ENCODE measurements at places on chromosomes 13 and 19.

GRCh38 chr13:42102961-42103865, 54.8 kb downstream of the DGKH start:
- DNase-seq, result peak; percentile 73

GRCh38 chr13:21395953-21396352, 63.1 kb downstream of the ZDHHC20 start:
- DNase-seq, result no peak

GRCh38 chr19:17576758-17577456, 21.5 kb downstream of the COLGALT1 start:
- DNase-seq, result no peak

- DNase-seq, result peak; percentile 60
Measured at GRCh38 chr13:32471187-32471922, 43.4 kb upstream of the N4BP2L1 start.

DNA sequence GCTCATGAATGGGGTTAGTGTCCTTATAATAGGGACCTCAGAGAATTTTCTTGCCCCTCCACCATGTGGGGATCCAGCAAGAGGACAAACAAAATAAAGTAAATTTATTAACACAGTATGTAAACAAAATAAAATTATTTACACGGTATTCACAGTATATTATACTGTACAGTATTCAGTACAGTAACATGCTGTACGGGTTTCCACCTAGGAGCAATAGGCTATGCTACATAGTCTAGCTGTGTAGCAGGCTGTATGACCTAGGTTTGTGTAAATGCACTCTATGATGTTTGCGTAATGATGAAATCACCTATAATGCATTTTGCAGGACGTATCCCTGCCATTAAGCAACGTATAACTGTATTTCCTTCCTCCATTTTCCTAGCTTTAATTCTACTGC, 11.8 kb upstream of the DIAPH3 start:
- DNase-seq, result no peak

- no peak for DNase-seq
Measured at GRCh38 chr13:42255886-42256285, 16.1 kb upstream of the AKAP11 start.

DNA sequence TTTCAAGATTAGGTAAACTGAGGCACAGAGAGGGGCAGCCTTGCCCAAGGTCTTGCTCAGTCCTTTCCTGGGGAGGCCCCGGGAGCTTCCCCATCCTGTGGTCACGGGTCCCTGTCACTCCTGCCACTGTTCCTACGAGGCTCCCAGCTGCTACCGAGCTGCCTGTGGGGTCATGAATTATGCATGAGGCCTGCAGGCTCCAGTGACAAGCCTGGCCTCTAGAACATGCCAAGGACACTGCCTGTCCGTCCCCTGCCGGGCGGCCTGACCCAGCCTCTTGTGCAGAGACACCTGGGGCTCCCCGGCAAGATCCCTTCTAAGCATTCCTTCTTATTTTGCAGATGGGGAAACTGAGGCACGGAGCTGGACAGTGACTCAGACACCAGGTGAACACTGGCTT, 2.7 kb downstream of the FCHO1 start:
- DNase-seq, result no peak

GRCh38 chr19:49855676-49856573, 5.0 kb downstream of the PTOV1 start:
- DNase-seq, result no peak

GRCh38 chr19:32824191-32824751, 45.3 kb downstream of the SLC7A9 start:
- no peak for DNase-seq

- DNase-seq, result peak; percentile 94
Measured at GRCh38 chr13:30429721-30430694, 7.7 kb downstream of the UBE2L5 start.

GRCh38 chr19:2375353-2376121, 15.5 kb downstream of the TMPRSS9 start:
- DNase-seq, result no peak

DNA sequence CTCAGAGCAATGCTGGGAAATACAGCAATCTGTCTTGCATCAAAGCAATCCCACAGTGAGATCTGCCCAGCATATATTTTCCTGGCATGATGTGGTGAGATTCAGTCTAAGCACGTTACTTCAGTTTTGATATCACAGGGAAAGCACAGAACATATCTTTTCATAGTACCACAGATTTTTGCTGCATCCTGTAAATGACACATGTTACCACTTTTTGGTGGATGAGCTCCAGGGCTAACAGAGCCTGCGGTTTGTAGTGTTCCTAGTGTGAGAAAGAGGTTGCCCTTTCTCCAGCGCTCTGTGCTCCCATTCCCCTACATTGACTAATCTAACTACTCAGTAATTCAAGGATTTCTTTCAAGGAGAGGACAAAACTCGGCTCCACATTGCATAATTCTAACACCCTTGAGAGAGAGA, 409.0 kb downstream of the GPC6 start:
- DNase-seq, result peak; percentile 57

- DNase-seq, result no peak
Measured at GRCh38 chr19:46299695-46300094, 2.9 kb downstream of the HIF3A start.

GRCh38 chr19:44816301-44816700, 7.4 kb downstream of the BCAM start:
- no peak for DNase-seq

DNA sequence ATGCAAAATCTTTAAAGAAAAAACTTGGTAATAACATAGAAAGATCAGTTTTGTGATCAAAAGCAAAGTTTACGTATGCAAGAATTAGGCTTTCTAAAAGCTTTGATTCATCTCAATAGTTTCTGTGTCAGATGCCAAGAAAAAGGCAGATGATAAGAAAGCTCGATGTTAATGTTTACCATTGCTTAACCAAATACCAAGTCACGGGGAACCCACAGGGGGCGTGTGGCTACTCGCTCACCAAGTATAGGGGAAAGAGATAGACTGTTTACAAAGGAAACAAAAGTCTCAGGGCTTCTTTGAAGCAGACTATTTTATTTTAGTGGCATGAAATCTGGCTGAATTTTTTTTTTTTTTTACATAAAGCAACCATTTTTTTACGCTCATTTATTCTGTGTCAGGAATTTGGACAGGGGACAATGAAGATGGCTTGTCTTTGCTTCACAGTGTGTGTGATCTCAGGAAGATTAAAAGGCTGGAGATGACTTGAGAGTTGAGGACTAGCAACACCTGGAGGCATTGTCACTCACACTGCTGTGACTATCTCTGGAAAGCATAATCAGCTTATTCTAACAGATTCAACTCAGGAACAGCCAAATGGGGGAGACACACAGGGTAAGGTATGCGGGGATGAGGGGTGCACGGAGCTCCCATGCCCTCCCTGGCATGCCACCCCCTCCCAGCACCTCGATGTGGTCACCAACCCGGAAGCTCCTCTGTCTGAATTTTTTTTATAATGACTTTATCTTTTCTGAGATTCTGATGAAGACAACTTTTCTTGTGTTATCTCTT, 24.9 kb downstream of the RCBTB1 start:
- no peak for DNase-seq

DNA sequence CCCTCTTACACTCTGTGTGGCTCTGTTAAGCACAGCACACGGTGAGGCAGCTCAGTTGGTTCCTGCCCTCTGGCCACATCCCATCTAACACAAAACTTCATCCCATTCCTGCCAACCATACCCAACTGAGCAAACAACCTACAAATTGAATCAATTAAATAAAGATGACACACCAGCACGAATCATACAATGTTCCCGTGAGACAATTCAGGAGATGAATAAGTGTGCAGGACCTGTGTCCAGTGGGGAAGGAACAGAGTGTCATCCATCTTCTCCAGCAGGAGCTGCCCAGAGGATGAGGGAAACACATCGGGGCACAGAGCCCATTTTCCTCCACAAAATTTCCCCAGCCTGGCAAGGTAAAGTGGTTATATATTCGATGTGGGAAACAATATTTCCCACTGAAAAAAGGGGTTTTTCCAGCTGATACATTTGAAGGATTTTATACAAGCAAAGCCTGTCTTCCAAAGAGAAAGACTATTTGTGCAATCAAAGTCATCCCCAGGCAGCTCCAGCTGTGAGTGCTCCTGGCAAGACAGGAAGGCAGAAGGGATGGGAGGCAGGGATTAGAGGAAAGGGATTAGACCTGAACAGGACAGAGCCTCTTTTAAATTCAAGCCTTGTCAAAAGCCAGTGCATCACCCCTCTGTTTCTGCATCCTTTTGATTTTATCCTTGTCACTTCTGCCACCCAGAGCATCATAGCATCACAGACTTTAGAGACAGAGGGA, 240.2 kb downstream of the LHFPL6 start:
- DNase-seq, result no peak

- no peak for DNase-seq
Measured at GRCh38 chr13:108752276-108752675, 122.9 kb downstream of the MYO16 start.

- no peak for DNase-seq
Measured at GRCh38 chr13:43894438-43894837, 14.7 kb downstream of the LACC1 start.

GRCh38 chr19:7645163-7645562, 8.3 kb downstream of the STXBP2 start:
- no peak for DNase-seq

DNA sequence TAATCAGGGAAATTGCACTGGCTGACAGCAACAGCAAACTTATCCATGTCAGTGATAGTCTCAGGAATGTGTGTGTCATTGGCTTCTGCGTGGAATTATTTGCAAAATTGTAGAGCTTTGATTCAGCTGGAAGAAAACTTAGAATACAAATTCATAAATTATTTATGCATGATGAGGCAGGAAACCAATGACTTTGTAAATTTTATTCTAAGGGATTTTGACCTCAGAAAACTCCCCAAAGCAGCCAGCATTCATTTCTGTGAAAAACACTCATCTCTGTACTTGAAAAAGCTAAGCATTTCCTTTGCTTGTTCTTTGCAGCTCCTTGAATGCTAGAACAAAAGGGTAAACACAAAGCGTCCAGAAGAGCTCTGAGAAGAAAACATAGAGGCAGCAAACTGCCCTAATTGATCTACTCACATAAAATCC, 162.4 kb downstream of the DCT start:
- DNase-seq, result peak; percentile 72

DNA sequence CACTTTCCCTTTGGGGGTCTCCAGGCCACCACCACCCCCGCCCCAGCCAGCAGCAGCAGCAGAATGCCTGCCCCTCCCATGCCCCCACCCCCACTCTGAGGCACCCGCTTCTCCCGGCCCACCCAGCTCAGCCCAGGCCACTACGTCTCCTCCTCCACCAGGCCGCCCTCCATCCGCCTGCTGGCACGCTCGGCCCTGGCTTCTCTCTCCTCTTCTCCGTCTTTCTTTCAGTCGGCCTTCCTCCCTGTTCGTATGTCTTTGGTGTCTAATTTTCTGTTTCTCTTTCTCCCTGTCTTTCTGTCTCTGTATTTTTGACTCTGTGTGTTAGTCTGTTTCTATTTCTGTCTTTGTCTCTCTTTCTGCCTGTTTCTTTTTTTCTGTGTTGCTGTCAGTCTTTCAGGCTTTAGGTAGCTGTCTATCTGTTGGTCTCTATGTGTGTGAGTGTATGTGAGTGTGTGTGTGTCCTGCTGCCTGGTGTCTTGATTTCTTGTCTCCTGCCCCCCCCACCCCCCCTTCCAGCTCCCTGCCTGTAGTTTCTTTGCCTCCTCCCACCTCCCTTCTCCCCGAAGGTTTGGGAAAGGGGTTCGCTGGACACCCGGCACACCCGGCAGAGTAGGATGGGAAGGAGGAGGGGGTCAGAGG, at the start of gene LGI4:
TSS of gene LGI4 (minus strand) at position 459 of the 642 bp plus-strand sequence. CDS start at position 80, 379 bp downstream.
- no peak for DNase-seq

DNA sequence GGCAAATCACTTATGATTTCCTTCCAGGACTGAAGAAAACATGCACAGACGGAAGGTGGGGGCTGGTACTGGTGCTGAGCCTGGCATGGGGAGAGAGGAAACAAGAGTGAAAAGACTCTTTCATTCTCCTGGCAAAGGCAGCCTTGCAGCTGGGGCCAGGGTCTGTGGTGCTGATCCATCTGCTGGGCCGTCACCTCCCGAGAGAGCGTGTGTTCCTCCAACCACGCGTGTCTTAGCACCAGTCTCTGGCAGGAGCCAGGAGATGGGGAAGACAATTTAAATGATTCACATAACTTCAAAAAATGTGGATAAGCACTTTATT, 23.9 kb upstream of the SPART start:
- peak; percentile 42 for DNase-seq

- peak; percentile 46 for DNase-seq
Measured at GRCh38 chr13:109273326-109273751, 513.0 kb downstream of the IRS2 start.

DNA sequence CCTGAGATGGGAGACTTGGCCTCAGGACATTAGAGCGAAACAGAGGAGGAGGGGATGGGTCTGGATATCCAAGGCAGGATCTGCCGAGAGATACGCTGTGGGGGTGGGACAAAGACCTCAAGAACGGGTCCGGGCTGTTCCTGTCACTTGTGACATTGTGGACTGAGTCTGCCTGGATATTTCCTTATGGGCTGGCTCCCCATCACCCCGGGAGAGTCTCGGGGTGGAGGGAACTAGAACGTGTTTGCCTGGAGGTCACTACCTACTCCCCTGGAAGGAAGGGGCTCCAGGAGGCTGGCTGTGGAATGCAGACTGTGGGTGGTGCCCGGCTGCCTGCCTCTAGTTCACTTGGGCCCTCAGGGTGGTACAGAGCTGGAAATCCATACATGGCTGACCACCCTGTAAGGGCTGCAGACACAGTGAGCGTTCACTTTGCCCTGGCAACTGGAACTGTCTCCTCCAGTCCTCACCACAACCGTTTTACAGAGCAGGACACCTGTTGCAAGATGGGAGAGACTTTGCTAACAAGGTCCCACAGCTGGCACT, 26.4 kb downstream of the DNM2 start:
- no peak for DNase-seq

DNA sequence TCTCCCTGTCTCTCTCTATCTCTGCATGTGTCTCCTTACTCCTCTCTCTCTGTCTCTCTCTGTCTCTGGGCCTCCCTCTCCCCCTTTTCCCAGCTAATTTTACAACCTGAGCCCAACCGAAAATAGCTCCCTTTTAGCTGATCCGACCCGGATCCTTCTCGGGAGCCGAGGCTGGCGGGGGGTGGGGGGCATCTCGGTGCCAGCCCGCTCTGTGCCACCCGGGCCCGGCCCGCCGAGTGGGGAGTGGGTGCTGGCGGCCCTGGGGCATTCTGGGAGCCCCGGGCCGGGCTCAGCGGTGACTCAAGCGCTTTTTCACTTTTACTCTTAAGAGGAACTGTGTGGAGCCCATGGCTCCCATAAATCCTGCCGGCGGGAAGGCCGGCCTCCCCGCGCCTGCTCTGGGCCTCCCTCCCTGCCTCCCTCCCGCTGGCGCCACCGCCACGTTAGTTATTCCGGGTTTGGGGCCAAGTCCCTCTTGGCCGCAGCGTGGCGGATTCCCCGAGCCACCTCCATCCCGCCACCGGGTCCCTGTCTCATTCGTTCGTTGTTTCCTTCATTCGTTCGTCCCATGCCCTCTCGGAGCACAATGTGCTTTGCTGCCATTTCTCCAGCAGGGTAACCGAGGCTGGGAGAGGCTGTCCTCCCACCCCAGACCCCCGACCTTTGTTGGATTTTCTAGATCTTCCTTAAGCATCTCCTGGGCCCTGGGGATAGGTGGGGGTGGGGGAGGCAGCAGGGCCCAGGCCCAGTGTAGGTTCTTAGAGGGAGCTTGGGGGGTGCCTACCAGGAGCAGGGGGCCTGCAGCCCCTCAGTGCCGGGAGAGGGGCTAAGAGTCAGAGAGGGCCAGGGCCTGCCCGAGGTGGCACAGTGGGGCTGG, 3.2 kb downstream of the NFIC start:
- no peak for DNase-seq

GRCh38 chr19:50695251-50696093, 24.1 kb downstream of the SHANK1 start:
- no peak for DNase-seq
